ENCODE measurements at places on chromosomes 1 and 21.
A peak's percentile ranks its signal among the peaks of the same experiment; 100 is the strongest.

DNA sequence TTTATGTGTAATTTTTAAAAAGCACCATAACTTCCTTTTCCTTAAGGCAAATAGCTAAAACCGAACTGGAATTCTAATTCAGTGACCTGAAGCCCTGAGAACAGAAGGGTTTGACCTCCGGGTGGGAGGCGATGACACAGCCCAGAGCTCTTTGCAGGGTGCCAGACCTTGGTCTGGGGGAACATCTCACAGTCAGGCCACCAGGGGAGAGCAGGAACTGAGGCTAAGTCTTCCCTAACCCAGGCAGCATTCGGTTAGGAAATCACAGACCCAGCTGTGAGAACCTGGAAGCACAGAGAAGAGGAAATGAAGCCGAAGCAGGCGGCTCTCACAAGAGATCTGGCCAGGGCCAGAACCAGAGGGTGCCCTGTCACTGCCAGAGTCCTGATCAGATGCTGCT lies 444.8 kb downstream of the TTLL7 start:
- H3K4me1 ChIP-seq = no peaks in the 10 kb centered on the region
- H3K27ac ChIP-seq = no peak overlapping the region
- H3K27me3 ChIP-seq = no peaks in the 10 kb centered on the region
- no peaks in the 10 kb centered on the region for H3K36me3 ChIP-seq

DNA sequence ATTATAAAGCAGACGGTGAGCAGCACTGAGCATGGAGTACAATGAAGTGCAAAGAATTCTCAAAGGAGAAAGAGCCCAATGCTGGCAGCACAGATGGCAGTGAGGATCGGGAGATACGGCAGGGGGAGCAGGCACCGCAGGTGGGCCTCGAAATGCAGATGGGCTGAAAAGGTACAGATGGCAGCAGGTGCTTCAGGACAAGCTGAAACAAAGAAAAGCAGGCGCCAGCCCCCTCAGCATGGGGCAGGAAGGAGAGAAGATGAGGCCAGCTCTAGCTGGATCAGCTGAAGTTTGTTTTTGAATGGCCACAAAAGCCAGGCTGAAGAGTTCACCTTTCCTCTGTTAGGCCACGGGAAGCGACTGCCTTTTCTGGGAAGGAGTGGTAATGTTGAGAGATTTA lies 7.7 kb downstream of the CFAP298 start:
- H3K36me3 ChIP-seq = peaks cover 15% of the 10 kb centered on the region
- no peaks in the 10 kb centered on the region for H3K4me1 ChIP-seq
- no peak overlapping the region for H3K27ac ChIP-seq
- no peak overlapping the region for H3K4me3 ChIP-seq

DNA sequence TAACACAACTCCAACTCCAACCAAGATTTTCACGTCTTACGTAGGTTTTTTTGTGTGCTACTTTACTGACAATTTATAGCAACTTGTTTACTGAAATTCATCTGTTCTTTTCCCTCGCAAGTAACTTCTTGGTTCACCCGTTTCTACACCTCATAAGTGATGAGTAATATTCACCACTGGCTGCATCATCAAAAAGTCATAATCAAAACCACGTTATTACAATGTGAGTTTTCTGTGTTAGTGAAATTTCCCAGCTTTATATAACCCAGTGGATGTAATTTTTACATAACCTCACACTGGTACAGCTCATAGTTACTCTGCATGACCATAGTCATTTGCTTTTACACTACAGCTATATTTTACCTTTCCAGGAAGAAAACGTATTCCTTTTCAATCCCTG lies 401.1 kb upstream of the LYPLAL1 start:
- H3K27me3 ChIP-seq = no peaks in the 10 kb centered on the region
- no peak overlapping the region for H3K4me3 ChIP-seq
- H3K27ac ChIP-seq = no peak overlapping the region
- no peak for DNase-seq
- H3K36me3 ChIP-seq = no peaks in the 10 kb centered on the region

GRCh38 chr1:219439376-219439775 lies 173.5 kb downstream of the ZC3H11B start:
- H3K36me3 ChIP-seq = no peaks in the 10 kb centered on the region
- H3K27ac ChIP-seq = no peak overlapping the region
- H3K4me3 ChIP-seq = no peak overlapping the region
- H3K27me3 ChIP-seq = peaks cover 12% of the 10 kb centered on the region
- no peaks in the 10 kb centered on the region for H3K4me1 ChIP-seq
- DNase-seq = no peak

GRCh38 chr1:7224644-7225043 lies 439.4 kb downstream of the CAMTA1 start:
- no peak overlapping the region for H3K4me3 ChIP-seq
- no peak for DNase-seq
- no peak overlapping the region for H3K27ac ChIP-seq
- no peaks in the 10 kb centered on the region for H3K36me3 ChIP-seq
- H3K27me3 ChIP-seq = no peaks in the 10 kb centered on the region
- H3K4me1 ChIP-seq = no peaks in the 10 kb centered on the region

DNA sequence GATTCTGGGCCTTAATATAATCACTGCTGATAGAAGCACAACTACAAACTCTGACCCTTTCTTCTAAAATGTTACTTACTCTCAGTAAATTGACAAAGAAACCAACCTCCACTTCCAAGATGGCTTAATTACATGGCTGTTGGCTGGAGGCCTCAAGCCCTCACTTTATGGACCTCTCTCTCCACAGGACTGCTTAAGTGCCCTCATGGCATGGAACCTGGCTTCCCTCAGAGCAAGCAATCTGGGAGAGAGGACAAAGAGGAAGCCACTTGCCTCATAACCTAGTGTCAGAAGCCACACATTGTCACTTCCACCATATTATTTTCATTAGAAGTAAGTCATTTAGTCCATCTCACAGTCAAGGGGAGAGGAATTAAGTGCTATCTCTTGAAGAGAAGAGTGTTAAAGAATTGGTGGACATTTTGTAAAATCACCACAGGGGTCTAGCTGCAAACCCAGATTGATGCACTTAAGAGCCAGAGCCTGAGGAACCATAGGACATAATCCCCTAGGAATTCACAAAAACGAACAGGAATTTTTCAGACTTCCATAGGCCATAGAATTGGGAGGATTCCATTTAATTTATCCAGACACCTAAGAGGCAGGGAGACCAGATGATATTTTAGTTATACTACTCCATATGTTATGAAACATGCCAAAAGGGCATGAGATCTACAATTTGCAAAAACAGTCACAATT lies 97.5 kb upstream of the TNFSF4 start:
- H3K27me3 ChIP-seq = peaks cover 33% of the 10 kb centered on the region
- H3K36me3 ChIP-seq = peaks cover 7% of the 10 kb centered on the region
- H3K4me1 ChIP-seq = peaks cover 11% of the 10 kb centered on the region
- no peak overlapping the region for H3K27ac ChIP-seq
- no peak for DNase-seq
- no peak overlapping the region for H3K4me3 ChIP-seq

GRCh38 chr1:3459940-3460671 lies 5.6 kb downstream of the ARHGEF16 start:
- H3K4me3 ChIP-seq = no peak overlapping the region
- H3K27me3 ChIP-seq = no peaks in the 10 kb centered on the region
- H3K27ac ChIP-seq = no peak overlapping the region
- DNase-seq = no peak

DNA sequence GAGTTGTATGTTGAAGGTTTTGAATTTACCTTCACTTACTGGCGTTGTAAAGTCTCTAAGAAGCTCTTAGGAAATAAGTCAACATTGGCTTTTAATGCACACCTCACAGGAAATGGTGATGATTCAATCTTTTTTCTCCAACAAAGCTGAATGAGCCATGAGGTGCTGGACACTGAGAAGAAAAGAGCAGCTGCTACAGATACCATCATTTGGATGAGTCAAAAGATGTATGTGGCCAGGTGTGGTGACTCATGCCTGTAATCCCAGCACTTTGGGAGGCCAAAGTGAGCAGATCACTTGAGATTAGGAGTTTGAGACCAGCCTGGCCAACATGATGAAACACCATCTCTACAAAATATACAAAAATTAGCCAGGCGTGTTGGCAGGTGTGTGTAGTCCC lies 3.3 kb upstream of the IL23R start:
- peak overlapping the region; percentile 90 for H3K27ac ChIP-seq
- H3K36me3 ChIP-seq = peaks cover 5% of the 10 kb centered on the region
- peak; percentile 70 for DNase-seq
- H3K4me3 ChIP-seq = peak overlapping the region; percentile 56
- no peaks in the 10 kb centered on the region for H3K27me3 ChIP-seq

- peaks cover 4% of the 10 kb centered on the region for H3K36me3 ChIP-seq
- H3K27me3 ChIP-seq = no peaks in the 10 kb centered on the region
- H3K4me3 ChIP-seq = no peak overlapping the region
- no peak for DNase-seq
Measured at GRCh38 chr1:13706046-13706445, 6.1 kb downstream of the PRDM2 start.

- no peaks in the 10 kb centered on the region for H3K36me3 ChIP-seq
- no peaks in the 10 kb centered on the region for H3K4me1 ChIP-seq
- no peaks in the 10 kb centered on the region for H3K27me3 ChIP-seq
- DNase-seq = no peak
- no peak overlapping the region for H3K27ac ChIP-seq
Measured at GRCh38 chr1:115679141-115679611, 37.4 kb downstream of the VANGL1 start.

DNA sequence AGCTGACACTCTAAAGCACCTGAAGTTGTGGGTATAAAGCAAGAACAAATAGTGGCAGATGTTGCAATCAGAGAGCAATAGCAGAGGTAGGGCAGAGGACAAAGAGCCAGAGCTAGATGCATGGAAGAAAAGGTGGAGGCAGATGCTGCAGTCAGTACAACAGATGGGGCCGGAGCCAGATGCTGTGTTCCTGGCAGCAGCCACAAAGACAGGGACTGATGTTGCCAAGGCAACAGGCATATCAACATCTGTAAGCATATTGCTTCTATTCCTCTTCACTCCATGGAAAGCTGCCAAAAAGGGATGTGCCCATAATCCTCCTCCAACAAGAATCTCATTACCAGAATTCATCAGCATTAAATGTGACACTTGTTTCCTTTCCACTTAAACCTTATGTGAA lies 108.0 kb downstream of the TNNI3K start:
- DNase-seq = no peak
- H3K27me3 ChIP-seq = no peaks in the 10 kb centered on the region
- no peak overlapping the region for H3K27ac ChIP-seq
- no peak overlapping the region for H3K4me3 ChIP-seq
- no peaks in the 10 kb centered on the region for H3K36me3 ChIP-seq

DNA sequence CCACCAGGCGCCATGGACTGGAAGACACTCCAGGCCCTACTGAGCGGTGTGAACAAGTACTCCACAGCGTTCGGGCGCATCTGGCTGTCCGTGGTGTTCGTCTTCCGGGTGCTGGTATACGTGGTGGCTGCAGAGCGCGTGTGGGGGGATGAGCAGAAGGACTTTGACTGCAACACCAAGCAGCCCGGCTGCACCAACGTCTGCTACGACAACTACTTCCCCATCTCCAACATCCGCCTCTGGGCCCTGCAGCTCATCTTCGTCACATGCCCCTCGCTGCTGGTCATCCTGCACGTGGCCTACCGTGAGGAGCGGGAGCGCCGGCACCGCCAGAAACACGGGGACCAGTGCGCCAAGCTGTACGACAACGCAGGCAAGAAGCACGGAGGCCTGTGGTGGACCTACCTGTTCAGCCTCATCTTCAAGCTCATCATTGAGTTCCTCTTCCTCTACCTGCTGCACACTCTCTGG lies 3.8 kb downstream of the GJB3 start:
- no peak overlapping the region for H3K27ac ChIP-seq
- no peaks in the 10 kb centered on the region for H3K36me3 ChIP-seq
- H3K4me3 ChIP-seq = no peak overlapping the region
- H3K4me1 ChIP-seq = peaks cover 18% of the 10 kb centered on the region
- DNase-seq = no peak

GRCh38 chr1:216766633-216767327 lies 43.6 kb upstream of the ESRRG start:
- no peaks in the 10 kb centered on the region for H3K27me3 ChIP-seq
- no peaks in the 10 kb centered on the region for H3K36me3 ChIP-seq
- DNase-seq = no peak
- H3K4me1 ChIP-seq = no peaks in the 10 kb centered on the region

- no peak overlapping the region for H3K27ac ChIP-seq
- no peak overlapping the region for H3K4me3 ChIP-seq
- no peak for DNase-seq
Measured at GRCh38 chr1:94627771-94628498, 86.4 kb upstream of the F3 start.

DNA sequence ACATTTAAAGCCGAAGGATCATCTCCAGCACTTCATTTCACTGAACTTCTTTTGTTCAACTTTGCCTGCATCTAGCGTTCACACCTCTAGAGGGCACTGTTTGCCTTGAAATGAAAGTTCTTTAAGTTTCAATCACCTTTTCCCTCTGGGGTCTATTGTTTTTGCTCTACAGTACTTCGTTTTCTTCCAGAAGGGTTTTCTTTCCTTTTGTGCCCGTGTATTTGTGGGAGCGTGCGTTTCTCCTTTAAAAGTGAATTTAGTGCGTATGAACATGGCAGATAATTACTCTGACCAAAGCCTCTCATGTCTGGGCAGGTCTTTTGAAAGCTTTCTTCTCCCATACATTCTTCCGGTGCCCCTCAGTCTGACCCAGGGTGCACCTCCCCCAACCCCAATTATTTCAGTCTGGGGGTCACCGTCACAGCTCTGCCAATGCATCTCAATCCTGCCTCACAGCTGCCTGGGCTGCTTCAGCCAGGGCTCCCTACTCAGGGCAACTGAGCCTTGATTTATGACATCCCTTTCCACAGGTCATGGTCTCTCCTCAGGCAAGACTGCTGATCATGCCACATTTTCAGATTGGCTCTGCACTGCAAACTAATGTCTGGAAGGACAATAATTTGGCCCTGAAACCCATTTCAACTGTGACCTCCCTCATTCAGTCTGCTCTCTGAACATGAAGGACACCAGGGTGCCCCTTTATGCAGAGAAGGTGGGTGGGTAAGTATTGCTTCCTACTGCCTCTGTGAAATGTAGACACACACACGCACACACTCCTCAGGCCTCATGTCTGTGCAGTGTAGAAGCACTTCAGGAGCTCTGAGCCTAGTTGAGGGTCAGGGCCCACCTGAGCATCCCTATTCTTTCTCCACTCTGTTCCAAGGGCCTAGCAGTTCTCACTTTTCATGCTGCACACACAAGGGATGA lies 88.6 kb downstream of the NUF2 start:
- H3K4me3 ChIP-seq = no peak overlapping the region
- no peaks in the 10 kb centered on the region for H3K27me3 ChIP-seq
- peak; percentile 36 for DNase-seq
- H3K27ac ChIP-seq = no peak overlapping the region
- no peaks in the 10 kb centered on the region for H3K4me1 ChIP-seq
- no peaks in the 10 kb centered on the region for H3K36me3 ChIP-seq

DNA sequence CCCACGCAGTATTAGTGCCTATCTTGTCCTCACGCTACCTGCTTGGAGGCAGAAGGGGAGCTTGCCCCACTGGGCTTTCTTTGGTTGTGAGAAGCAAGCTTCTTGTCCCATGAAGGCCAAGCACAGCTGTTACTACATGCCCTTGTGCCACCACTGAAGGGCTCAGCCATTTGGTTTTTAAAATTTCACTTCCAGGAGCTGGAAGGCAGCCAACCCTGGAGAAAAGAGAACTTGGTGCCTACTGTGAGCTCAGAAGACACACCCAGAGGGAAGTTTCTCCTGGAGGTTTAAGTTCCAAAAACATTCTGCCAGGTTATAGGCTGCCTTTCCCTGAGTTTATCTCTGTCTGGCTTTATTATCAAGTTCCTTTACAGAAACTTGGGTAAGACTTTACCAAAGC lies 187.4 kb downstream of the SLC35F3 start:
- no peaks in the 10 kb centered on the region for H3K4me1 ChIP-seq
- peaks cover 10% of the 10 kb centered on the region for H3K27me3 ChIP-seq
- no peak overlapping the region for H3K27ac ChIP-seq
- H3K36me3 ChIP-seq = no peaks in the 10 kb centered on the region
- DNase-seq = no peak
- no peak overlapping the region for H3K4me3 ChIP-seq

Measured in activated T-cell treated with anti-CD3 and anti-CD28 coated beads, Interleukin-2, amount 50 U/mL, for 72 hours (primary cell).